ENCODE measurements at places on chromosomes 2 and 18.
A peak's percentile ranks its signal among the peaks of the same experiment; 100 is the strongest.

DNA sequence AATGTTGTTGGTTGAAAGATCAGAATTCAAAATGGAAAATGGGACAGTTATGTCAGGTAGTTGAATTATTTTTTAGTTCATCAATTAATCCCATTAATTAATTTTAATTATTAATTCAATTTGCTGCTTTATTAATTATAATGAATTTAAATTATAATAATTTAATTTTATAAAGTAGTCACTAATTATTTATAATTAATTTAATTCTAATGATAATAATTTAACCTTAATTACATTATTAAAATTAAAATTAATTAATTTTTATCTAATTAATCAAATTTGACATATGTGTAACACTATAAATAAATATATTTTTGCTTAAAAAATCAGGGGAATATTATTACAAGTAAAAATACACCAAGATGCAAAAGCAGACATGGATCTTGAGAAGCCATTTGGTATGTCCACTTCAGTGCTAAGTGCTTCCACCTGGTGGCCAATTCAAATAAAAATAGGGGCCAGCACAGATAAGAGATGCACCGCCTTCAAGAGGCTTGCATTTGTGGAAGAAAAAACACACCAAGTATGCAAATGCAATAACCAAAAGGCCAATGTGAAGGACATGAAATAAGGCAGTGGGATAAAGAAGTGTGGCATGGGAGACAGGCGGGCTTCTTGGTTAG is 73.2 kb downstream of the MBP start:
- no peak for DNase-seq

DNA sequence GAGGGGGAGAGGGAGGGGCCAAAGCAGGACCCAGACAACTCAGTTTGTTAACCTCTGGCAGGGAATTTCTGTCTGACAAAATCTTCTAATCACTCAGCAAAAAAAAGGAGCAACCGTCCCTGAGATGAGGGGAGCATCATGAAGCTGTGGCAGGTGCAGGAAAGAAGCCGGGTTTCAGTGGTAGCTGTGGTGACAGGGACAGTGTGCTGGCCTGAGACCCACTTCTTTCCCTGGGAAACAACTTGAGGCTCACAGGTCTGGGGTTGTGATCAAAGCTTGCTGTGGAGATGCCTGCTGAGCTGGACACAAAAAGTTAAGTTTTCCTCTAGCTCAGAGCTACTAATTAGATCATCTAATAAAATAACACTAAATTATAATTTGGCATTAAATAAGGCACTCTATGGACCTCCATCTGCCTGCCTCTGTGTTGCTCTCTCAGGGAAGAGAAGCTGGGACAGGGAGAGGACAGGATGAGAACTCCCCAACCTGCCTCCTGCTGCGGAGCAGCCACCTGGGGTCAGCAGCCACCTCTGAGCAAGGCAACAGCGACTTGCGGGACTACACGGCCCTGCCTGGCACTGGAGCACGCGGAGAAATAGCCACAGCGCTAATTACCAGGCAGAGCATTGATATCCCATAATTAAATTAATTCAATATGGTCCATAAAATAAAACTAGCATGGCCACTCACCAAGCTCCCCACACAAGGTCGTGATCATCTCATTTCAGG is 104.6 kb upstream of the TEX51 start:
- no peak for DNase-seq

GRCh38 chr2:224716201-224716600 is at the start of gene CCDC195:
Gene CCDC195, minus strand, starts transcription at chr2:224716365. Its CDS starts 0 bp downstream, at chr2:224716365.
- DNase-seq, result no peak

DNA sequence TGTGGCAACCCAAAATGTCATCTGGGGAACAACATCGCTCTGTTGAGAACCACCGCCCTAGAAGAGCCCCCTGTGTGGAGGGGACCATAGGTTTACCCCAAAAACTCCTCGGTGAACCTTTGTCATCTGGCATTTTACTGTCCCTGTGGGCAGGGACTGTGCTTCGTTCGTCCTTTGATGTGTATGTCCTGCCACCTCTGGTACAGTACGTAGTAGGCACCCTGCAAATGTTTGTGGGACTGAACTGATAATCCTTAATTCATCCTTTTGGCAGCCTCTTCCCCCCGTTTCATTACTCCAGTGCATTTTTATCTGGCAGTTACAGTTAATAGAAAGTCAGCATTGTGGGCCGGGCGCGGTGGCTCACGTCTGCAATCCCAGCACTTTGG is 728 bp downstream of the NAPG start:
- DNase-seq, result no peak

- no peak for DNase-seq
Observed at GRCh38 chr2:60412620-60413019, 140.8 kb downstream of the BCL11A start.

- no peak for DNase-seq
Observed at GRCh38 chr18:31680831-31681568, 3.4 kb downstream of the B4GALT6 start.

DNA sequence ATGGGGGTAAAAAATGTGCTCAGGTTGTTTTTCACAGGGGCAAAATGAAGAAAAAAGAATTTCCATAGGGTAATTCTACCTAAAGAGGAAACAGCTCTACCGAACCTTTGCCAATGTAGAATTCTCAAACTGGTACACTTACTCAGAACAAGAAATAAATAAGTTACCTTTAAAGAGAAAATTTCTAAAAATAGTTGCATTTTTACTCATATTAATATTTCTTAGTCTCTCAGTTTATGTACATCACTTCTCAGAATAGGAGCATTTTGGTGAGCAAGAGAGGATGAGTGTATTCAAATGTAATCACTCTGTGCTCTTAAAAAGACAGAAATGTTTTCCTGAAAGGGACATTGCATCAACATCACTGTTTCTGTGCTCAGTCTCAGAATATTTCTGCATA is 574.7 kb upstream of the SLC8A1 start:
- no peak for DNase-seq

DNA sequence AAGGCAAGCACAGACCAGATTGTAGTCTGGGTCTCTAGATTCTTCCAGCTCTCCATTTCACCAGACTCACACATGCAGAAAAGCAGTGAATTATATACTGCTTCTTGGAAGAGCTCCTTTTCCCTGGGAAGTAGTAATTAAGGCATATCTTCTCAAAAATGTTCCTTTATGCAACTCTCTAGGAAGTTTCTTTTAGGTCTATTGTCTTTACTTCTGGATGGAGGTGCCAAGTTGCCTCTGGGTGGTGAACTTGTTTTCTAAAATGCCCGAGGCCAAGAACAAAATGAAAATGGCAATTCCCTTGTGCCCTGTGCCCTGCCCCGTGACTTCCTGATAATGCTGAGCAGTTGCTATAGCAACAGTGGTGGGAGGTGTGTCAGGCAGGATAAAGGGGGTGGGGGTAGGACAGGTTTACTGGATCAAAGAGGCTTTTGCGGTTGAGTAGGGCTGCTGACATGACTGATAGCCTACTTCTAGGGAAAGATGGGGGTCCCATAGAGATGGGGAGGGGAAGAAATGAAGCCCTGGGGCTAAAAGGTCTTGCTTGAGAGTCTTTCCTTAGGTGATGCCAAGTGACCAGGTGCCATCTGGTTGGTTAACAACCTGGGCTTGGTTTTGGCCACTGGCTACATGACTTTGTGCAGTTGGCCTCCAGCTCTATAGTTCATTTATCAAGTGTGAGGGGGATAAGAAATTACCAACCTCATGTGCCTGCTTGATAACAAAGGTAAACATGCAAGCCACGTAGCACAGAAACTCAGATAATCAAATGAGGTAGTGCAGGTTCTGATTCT is 11.8 kb downstream of the IGFBP2 start:
- DNase-seq, result no peak

DNA sequence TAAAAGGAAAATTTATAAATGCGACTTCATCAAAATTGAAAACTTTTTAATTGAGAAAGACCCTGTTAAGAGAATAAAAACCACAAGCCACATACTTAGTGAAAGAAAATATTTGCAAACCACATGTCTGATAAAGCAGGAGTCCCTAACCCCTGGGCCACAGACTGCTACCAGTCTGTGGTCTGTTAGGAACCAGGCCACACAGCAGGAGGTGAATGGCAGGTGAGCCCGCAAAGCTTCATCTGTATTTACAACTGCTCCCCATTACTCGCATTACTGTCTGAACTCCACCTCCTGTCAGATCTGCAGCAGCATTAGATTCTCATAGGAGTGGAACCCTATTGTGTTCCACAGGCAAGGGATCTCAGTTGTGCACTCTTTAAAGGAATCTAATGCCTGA is 95.5 kb upstream of the CRACDL start:
- no peak for DNase-seq

GRCh38 chr2:174027956-174028355 is 62.8 kb upstream of the SP3 start:
- DNase-seq, result no peak

DNA sequence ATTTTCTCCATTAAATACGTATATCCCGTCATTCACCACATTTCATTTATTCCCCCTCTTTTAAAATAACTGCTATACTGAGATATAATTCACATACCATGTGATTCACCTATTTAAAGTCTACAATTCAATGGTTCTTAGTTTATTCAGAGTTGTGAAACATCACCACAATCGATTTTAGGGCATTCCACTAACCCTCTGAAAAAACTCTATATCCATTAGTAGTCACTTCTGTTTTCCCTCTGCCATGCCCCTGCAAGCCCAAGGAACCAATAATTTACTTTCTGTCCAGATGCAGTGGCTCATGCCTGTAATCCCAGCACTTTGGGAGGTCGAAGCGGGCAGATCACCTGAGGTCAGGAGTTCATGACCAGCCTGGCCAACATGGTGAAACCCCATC is 95.5 kb upstream of the FZD5 start:
- no peak for DNase-seq

- peak; percentile 49 for DNase-seq
Observed at GRCh38 chr18:715626-716025, 3.2 kb upstream of the ENOSF1 start.

- peak; percentile 44 for DNase-seq
Observed at GRCh38 chr2:16664052-16664731, 1.4 kb downstream of the CYRIA start.

DNA sequence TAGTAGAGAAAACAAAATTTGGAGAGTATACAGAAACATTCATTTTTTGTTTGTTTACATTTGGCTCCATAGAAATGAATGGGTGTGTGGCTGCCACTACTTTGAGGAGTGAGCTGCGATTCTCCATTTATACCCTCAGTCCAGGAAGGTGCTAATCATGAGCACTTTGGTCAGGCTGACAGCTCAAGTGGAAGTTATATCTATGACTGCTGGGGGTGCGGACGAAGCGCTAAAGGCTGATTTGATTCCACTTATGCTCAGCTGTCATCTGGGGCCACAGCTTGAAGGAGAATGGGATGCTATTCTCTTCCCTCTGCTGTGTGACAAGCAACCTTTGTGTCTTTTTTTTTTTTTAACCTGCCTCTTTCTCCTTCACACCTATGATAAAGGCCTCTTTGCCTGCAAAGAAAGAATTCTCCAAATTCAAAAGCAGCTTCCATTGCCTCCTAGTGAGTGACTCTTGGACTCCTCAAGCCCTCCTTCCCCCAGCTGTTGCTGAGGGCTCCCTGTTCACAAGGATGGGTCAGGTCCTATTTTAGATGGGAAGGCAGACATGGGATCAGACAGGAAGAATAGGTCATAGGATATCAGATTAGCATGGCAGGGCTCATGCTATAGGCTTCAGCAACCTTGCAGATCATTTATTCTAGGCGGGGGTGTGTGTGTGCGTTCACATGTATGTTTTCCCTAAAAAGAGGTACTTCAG is 201.6 kb downstream of the SETBP1 start:
- no peak for DNase-seq

DNA sequence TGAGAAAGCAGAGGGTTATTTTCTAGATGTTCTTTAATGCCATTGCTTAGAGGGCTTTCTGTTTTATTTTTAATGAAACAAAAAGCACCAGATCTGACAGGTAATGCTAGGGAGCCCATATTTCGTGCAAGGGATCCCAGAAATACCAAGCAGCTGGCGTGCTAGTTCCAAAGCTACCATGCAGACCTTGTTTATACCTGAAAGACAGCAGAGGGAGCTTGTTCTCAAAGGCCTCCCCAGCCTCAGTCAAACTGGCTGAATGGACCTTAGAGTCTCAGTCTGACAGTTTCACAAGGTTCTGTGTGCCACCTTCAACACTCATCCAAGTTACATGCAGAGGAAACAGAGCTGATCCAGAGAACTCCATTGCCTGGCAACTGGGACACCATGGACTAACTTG is 48.6 kb downstream of the GALNT14 start:
- DNase-seq, result no peak

GRCh38 chr2:143034292-143035074 is 94.7 kb upstream of the ARHGAP15 start:
- peak; percentile 74 for DNase-seq

GRCh38 chr18:73509460-73509859 is 638.2 kb downstream of the FBXO15 start:
- no peak for DNase-seq

GRCh38 chr2:100269889-100270288 is 52.4 kb downstream of the LONRF2 start:
- DNase-seq, result no peak

DNA sequence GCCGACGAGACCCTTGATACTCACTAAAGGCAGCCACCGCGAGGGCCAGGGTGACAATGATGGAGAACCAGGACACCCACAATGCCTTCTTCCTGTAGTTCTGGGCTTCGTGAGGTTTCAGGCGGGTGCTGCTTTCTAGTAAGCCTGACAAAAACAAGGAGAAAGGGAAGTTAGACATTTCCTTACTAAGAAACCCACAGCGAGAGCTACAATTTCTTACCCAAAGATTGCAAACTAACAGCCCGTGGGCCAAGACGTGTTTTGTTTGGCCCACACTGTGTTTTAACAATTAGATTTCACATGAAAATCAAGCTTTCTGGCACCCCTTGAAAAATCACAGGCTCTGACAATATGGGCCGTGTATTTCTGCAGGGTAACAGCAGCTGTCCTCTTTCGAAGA is 5.6 kb downstream of the TMEM163 start:
- DNase-seq, result no peak

DNA sequence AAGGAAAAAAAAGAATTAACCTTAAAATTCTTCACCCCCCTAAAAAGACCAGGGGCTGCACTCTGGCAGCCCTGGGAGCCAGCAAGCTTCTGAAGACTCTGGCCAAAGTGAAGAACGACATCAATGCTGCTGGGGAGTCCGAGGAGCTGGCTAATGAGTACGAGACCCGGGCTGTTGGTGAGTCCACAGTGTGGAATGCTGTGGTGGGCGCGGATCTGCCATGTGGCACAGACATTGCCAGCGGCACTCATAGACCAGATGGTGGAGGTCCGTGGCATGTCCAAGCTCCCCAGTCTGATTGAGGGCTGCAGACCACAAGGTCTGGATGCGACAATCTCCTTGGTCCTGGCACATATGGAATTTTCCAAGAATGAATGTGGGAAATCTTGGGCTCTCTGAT is 47.4 kb downstream of the TRPM8 start:
- peak; percentile 32 for DNase-seq

DNA sequence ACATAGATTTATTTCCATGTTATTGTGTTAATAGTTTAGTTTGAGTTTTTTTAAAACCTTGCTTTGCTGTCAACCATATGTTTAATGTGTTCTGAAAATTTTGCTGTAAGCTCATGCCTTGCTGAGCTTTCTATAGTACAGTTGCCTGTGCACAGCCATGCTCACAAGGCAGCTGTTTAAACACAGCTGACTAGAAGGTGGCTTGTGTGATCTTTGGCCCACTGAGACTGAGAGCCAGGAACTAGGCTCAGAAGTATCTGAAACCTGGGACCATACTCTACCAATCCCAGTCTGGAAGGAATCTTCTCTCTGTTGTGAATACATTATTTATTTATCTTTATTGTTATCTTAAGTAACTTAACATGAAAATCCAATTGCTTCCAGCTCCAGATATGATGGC is 350.5 kb downstream of the KIAA1328 start:
- DNase-seq, result no peak

- no peak for DNase-seq
Observed at GRCh38 chr18:20996418-20996817, 115.2 kb downstream of the ROCK1 start.

GRCh38 chr2:128466376-128466775 is 147.7 kb upstream of the HS6ST1 start:
- no peak for DNase-seq

Data from AG08395 (cell line).